ENCODE measurements at places on chromosomes 3 and 15.

DNA sequence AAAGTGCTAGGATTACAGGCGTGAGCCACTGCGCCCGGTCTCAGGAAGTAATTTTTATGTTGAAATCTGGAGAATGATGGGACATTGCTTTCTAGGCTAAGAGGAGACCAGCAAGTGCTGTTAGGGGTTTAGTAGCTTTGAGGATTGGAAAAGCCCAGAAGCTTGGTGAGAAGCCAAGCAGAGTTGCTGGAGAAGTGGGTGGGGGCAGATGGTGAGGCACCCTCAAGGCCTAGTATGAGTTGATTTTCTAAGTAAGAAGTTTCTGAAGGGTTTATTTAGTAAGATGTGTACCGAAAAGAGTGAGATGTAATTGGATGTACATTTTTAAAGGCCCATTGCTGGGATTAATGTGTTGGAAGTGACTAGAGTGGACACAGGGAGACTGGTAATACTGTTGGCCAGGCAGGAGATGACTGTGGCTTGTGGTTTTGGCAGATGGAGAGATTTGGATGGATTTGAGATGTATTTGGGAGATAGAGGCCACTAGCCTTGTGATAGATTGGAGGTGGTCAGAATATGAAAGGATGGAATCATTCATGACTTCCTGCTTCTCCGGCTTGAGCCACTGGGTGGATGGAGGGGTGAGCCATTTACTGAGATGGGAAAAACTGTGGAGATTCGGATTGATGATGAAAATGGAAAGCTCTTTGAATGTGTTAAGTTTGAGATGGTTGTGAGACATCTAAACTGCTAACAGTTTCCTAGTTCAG is 2.3 kb downstream of the LRRC28 start:
- peak; percentile 41 for DNase-seq

DNA sequence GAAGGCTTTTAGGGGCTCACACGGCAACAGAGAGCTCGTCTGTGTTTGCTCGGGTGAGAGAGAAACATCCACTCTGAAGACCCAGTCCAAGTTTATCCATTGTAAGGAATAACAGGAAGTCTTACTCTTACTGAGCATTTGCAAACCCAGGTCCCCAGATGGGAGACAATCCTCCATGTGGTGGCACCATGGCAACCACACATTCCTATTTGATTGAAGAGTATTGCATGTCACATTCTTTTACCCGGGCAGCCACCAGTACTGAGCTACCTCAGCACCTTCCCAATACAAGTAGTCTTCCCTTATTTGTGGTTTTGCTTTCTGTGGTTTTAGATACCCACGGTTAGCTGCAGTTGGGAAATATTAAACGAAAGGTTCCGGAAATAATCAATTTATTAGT is 302.9 kb upstream of the RASGRP1 start:
- no peak for DNase-seq

GRCh38 chr15:68228971-68229385 is 550 bp downstream of the CLN6 start:
- no peak for DNase-seq

DNA sequence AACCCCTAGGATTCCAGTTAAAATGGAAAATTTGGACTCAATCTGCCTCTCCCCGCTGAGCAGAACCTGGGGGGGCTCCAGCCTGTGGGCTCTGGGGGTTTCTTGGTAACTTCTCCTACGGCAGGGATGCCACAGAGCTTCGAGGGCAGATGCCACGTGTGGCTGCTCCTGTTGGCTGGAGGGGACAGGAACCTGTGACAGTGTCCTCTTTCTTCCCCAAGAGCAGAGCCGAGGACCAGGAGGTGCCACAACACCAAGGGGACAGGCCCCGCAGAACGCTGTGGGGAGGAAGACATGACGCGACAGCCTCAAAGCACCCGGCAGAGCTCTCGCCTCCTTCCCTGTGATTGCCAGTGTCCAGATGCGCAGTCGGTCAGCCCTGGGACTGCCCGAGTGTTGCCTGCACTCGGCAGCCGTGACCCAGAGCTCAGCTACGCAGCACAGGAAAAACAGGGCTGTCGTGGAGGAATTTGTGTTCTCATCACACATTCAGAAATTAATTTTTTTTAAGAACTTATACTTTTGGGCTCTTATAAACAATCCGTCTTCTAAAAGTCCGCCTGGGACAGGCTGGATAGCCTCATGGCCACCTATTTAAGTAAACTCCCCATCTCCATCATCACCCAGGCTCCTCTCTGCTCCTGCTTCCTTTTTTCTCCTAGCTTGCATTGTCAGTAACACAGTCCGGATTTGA is 131.9 kb upstream of the MEF2A start:
- no peak for DNase-seq

- peak; percentile 13 for DNase-seq
These were observed 37.6 kb downstream of the MTMR10 start for GRCh38 chr15:30953731-30954378.

DNA sequence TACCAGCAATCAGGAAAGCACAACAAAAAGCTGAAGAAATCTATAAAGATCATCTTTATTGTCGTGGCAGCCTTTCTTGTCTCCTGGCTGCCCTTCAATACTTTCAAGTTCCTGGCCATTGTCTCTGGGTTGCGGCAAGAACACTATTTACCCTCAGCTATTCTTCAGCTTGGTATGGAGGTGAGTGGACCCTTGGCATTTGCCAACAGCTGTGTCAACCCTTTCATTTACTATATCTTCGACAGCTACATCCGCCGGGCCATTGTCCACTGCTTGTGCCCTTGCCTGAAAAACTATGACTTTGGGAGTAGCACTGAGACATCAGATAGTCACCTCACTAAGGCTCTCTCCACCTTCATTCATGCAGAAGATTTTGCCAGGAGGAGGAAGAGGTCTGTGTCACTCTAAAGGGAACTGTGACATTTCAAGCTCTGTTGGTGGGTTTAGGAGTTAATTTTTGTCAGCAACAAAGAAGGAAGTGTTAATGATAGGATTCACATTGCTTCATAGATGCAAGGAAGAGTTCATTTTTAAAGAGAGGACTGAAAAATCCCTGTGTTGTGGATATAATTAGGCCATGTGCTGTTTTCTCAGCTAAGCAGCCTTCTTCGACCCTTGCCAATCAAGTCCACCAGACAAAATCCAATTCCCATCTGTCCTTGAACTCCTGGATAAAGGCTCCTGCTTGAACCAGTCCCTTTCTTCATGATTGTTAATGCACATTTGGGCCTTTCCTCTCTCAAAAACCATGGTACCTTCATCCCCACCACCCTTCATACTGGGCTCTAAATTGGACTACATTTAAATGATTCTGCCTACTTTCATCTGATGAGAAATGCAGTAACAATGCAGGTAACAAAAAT is 1.2 kb downstream of the GPR15 start:
- no peak for DNase-seq

DNA sequence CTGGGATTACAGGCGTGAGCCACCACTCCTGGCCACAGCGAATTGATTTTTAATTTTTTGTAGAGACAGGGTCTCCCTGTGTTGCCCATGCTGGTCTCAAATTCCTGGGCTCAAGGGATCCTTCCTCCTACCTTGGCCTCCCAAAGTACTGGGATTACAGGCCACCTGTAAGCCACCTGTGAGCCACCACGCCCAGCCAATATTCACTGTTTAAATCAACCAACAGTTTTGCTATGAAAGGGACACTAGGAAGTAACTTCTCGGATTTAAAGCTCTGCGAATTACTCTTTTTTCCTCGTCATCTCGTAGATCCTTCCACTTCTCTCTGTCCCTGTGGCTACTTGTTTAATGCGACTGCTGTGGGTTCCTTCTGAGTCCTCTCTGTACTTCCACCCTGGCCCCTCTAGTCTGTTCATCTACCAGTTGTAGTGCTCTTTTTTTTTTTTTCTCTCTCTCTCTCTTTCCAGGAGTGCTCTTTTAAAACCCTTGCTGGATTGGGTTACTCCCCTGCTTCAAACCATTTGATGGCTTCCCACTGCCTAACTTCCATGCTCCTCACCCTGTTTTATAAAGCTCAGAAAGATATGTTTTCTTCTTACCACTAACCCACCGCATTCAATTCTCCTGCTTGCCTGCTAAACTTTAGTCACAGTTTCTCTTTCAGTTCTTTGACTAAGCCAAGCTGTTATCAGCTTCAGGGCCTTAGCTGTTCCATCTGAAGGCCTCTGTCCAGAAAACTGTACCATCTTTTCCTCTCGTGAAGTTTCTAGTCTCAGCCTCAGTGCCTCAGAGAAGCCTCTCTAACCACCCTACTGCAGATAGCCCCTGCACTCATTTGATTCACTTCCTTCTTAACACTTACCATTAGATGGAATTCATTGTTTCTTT is 12.4 kb downstream of the RTF1 start:
- DNase-seq: peak; percentile 20

DNA sequence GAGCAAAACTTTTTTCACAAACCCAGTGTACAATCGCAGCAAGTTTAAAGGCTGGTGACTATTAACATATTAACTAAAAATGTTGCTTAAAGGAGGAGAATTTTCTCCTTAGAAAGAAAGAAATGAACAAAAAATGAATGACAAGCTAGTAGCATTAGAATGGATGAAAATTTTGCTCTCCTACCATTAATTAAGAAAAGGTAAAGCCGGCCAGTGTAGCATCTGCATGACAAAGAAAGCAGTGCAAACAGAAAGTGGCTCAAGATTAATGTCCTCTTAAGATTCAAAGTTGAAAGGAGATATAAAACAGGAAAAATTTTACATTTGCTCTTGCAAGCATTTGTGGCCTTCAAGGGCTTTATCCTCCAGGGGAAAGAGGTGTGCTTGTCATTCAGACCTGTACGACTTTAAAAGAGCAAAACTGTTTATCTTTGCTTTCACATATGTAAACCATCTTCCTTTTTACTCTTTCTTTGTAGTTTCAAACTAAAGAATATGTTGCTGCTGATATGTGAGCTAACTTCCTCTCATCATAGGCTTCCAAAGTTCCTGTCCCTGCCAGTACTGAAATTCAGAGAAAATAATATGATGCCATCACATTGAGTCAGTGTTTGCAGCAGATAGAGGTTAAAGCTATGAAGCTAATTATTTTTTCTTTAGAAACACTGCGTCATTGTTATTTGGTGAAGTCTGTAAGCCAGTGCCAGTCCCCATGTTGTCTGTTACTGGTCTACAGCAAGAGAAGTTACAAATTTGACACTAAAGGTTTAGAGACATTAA is 439.1 kb upstream of the GRM7 start:
- no peak for DNase-seq

All from activated CD4-positive, alpha-beta T cell treated with anti-CD3 and anti-CD28 coated beads, Interleukin-2, amount 50 U/mL, for 48 hours (primary cell).